ENCODE measurements at places on chromosomes 13 and 19.

DNA sequence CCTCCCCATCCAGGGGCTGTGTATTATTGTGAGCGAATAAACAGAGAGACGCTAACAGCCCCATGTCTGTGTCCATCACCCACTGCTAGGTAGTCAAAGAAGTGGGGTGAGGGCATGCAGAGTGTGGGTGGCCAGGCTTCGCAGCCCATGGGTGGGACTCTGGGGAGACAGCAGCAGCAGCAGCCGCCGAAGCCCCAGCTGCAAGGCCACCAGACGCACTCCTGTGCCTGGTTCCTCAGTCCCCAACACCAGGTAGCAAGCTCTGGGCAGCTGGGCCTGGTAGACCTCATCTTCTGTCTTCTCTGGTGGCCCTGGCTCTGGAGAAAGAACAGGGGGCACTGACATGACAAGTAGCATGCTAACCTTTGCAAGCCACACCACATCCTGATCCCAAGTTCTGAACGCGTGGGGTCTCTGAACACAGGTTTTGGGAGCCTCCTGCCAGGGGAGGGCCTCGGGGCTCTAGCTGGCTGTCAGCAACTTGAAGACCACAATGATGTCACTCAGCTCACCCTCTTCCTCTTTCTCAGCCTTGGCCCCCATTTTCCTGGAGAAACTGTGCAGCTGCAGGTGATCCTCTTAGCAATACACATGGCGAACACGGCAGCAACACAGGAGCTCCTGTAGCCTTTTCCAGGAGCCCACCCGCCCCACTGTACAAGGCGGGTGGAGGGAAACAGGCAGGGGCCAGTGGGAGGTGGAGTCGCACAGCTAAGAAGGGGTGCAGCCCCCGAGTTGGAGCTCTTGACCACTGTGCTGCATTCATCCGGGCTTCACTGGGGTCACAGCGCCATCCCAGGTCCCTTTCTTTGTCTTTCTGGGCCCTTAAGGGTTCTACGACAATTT lies 5.8 kb downstream of the FUZ start:
- DNase-seq = no peak

DNA sequence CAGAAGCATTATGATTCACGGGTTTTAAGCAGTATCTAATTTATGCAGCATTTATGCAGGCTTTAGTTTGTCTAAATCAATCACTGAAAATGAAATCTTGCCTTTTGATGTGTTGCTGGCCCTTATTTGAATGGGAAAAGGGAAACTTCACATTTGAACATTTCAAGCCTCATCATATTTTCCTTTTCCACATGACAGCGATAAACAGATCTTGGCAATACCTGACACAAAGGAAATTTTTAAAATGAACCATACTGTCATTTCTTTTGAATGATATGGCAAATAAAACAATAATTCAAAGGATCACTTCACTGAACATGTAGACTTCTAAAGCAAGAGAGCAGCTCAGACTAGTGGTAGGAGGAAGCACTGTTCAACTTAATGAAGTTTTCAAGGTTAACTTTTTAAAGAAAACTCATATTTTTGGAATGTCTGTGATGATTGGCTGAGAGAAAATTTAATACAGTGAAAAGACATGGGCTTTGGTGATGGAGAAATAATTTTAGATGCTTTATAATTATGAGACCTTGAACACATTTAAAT lies 198.1 kb downstream of the OXGR1 start:
- no peak for DNase-seq

DNA sequence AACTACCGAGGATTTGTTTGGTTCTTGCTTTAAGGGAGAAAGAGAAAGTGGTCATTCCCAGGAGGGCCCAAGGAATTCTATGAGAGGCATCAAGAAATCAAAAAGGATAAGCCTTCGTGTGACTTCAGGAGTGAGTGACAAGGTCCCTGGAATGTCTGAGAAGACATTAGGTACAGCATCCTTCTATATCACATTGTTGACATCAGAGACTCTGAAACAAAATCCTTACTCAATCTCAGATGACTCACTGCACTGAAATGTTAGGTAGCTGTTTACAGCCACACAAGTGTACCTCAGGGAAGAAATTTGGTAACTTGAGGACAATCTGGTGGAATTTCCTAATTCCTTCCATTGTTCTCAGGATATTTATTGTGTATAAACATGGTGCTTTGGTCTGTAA lies 7.9 kb upstream of the LGALS14 start:
- DNase-seq = no peak

- no peak for DNase-seq
Measured at GRCh38 chr13:46656786-46657185, 103.8 kb downstream of the LRCH1 start.

GRCh38 chr13:50527188-50527587 lies 316.3 kb downstream of the DLEU7 start:
- DNase-seq = no peak

GRCh38 chr19:3555653-3556422 lies 1.5 kb downstream of the MFSD12 start:
- DNase-seq = no peak

- no peak for DNase-seq
Measured at GRCh38 chr13:95480131-95480545, 72.4 kb upstream of the CLDN10 start.

DNA sequence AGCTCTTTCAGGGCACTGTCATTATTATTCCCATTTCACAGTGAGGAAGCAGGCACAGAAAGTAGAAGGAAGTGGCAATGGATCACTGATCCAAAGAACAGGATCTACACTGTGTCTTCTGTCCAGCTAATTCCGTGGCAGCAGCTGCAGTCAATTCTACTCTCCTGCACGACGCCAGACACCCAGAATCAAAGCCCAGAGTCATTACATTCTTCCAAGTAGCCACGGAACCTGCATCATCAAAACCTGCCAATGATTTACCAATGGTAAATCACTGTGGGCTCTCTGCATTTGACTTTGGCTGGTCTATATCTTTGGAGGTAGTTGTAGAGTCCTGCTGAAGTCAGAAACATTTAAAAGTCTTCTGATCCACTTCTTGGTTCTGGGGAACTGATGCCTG lies 767.7 kb downstream of the LIG4 start:
- DNase-seq = no peak

- no peak for DNase-seq
Measured at GRCh38 chr13:79870123-79870522, 389.2 kb downstream of the NDFIP2 start.

DNA sequence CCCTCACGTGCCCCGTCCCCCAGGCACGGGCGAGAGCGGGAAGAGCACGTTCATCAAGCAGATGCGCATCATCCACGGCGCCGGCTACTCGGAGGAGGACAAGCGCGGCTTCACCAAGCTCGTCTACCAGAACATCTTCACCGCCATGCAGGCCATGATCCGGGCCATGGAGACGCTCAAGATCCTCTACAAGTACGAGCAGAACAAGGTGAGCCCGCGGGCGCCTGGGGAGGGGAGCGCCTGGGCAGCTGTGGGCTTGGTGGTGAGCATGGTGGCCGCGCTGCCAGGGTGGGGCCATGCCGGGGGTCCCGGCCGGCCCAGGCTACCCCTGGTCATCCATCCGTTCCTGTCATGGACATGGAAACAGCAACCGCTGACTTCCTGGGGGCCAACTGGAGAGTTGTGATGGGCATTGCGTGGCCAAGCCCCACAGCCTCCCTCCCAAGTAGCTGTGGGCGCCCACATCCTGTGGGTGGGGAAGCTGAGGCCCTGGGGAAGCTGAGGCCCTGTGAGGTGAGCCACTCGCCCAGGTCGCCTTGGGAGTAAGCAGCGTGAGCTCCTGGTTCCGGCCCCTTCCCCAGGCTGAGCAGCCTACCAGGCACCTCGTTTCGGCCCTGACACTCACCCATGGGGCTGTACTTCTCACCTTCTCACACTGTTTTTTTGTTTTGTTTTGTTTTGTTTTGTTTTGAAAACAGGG lies 16.1 kb downstream of the GNA11 start:
- no peak for DNase-seq

DNA sequence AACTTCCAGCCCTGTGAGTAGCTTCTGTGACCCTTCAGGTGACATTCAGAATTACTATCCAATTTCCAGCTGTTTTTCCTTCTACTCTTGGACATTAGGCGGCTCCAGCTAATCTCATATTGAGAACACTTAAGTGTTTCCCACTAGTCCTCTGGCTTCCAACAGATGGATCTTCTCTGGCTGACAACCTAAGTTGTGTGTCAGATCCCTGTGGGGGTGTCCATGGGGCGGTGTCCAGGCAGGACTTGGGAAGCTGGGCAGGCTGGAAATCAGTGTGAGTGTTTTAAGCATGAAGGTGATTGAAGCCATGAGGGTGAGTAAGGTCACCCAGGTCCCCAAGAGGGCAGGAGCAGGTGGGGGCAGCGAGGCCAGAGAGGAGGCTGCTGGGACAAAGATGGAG lies 10.1 kb downstream of the CNOT3 start:
- no peak for DNase-seq

- no peak for DNase-seq
Measured at GRCh38 chr19:49413348-49413747, 9.9 kb downstream of the PTH2 start.

DNA sequence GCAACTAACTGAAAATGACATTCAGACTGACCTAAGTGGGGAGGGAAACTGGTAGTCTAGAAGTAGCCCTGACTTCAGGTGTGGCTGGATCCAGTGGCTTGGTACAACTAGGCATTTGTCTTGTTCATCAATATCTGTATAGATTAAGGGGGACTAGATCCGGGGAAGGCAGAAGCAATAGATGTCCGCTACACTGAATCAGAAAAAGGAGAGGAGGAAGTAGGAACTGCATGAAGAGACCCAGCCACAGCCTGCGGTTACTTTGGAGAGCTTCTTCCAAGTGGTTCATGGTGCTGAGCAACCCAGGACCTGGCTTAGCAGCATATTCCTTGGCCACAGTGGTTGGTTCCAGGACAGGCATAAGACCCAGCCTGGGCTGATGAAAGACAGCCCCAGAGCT lies 9.9 kb upstream of the PRODH2 start:
- no peak for DNase-seq

GRCh38 chr13:93709506-93710244 lies 483.1 kb downstream of the GPC6 start:
- peak; percentile 55 for DNase-seq

DNA sequence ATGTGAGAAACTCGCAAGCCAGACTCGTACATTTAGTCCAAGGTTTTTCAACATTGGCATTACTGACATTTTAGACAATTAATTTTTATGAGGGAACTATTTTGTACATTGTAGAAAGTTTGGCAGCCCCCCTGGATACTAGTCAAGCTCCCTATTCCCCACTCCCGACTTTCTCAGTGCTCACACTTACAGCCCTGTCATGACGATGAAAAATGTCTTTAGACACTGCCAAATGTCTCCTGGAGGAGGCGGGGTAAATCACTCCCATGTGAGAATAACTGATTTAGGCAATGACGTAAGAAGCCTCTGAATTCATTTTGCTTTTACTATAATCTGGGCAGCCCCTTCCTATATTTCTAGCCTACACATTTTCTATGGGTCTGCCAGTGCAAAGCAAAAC lies 535.8 kb upstream of the KLHL1 start:
- no peak for DNase-seq

DNA sequence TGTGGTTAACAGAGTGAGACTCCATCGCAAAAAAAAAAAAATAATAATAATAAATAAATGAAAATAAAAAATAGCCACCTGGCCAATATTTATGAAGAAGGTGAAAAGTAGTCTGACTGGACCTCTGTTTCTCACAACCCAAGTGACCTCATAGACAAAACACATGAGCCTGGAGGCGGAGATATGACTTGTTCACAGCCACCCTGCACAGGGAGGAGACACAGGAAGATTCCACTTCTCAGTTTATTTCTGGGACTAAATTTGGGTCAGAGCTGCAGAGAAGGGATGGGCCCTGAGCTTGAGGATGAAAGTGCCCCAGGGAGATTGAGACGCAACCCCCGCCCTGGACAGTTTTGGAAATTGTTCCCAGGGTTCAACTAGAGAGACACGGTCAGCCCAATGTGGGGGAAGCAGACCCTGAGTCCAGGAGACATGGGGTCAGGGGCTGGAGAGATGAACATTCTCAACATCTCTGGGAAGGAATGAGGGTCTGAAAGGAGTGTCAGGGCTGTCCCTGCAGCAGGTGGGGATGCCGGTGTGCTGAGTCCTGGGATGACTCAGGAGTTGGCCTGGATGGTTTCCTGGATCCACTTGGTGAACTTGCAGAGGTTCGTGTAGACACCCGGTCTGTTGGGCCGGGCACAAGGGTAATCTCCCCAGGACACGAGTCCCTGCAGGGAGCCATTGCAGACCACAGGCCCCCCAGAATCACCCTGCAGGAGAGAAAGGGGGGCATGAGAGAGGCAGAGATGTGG lies 9.6 kb downstream of the KLK5 start:
- no peak for DNase-seq

GRCh38 chr13:72284791-72285190 lies 417.8 kb upstream of the DACH1 start:
- DNase-seq = no peak

DNA sequence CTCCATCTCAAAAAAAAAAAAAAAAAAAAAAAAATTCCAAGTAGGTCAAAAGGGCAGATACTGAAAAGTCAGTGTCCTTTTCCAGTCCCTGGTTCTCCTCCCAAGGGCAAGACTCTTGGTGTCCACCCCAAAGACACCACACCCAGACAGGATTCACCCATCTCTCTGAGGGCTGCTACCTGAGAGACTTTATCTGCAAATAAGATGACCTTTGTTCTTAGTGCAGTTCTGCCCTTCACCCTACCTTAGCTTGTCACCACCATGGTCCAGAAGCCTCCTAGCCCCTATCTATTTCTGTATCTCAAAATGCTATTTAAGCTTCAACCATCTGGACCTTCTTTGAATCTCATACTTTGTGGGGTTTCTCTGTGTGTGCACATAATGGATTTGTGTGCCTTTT lies 4.2 kb upstream of the FBXO27 start:
- DNase-seq = no peak

DNA sequence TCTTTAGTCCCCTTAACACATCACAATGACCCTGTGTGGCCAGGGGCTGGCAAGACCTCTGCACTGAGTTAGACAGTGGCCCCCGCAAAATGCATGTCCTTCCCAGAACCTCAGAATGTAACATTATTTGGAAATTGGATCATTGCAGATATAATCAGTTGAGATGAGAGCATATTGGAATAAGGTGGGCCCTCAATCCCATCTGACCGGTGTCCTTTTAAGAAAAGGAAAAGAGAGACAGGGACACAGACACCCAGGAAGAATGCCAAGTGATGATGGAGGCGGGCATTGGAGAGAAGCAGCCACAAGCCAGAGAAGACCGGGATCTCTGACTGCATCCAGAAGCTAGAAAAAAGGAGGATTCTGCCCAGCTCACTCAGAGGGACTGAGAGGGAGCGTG lies 1.8 kb downstream of the FAM187B start:
- DNase-seq = no peak

GRCh38 chr19:7349961-7350711 lies 1.4 kb downstream of the ARHGEF18 start:
- DNase-seq = no peak

- DNase-seq = no peak
Measured at GRCh38 chr13:58376775-58377174, 745.2 kb downstream of the PCDH17 start.
